ENCODE measurements at places on chromosomes 11 and 22. TPM values are rescaled to one million over a fixed set of nuclear protein-coding genes. Genes with fewer than 3 reads are reported as not detected.

Gene SNX19
- 22.6 TPM for total RNA-seq

Gene TRIM66
- 3.1 TPM for total RNA-seq

DNA sequence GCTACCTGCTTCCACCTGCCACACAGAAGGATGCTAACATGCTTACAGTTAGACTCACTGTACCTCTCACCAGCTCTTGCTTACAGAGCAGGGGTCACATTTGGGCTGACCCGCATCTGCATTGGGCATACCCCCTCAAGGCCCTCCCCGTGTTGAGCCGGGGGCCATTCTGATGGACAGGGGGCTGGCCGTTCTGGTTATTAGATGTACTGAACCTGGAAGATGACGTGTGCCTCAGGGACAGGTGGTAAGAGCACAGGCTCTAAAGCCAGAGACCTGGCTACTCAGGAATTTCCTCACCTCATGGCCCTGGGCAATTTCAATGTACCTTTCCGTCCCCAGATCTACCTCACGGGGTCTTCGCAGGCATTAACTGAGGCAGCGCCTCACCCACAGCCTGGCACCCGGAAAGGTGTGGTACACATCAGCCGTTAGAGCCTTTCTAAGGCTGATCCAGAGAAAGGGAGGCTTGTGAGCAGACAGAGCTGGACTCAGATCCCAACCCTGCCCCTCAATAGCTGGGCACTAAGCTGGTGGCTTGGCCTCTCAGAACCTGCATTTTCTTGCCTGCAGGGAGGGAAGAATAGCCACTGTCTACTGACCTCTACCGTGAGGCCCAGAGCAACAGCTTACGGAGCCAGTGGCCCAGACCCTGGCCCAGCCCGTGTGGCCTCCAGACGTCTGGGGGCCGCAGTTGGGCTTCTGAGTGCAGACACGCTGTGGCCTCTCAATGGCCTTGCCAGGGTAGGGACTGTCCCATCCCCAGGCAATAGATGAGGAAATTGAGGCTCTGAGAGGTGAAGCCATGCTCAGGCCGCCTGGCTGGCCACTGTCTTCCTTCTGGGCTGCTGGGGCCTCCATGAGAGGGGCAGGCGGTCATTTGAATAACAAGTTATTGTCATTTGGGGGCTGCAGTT is 100.6 kb downstream of the MORC2 start:
- H3K4me3 ChIP-seq: no peak overlapping the region
- H3K27me3 ChIP-seq: no peaks in the 10 kb centered on the region
- H3K4me1 ChIP-seq: no peaks in the 10 kb centered on the region
- DNase-seq: no peak
- H3K27ac ChIP-seq: no peak overlapping the region
- no peaks in the 10 kb centered on the region for H3K36me3 ChIP-seq

DNA sequence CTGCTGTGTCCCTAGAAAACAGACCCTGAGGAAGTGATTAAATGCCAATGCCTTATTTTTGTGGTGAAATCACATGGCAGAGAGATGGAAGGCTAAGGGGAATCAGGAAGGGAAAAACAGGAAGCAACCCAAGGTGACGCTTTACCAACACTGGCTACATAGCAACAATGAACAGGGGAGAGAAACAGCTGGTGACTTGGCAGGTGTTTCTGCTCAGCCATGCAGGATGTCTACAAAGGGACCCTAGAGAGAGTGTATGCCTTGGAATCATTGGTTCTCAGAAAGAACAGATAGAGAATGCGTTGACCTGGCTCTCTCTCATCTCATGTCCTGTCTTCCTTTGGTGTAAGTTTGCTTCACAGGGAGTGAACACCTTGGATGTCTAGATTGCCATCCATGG is 911.9 kb downstream of the OPCML start:
- no peaks in the 10 kb centered on the region for H3K36me3 ChIP-seq
- H3K27ac ChIP-seq: no peak overlapping the region
- DNase-seq: no peak
- H3K4me1 ChIP-seq: no peaks in the 10 kb centered on the region

Gene SPI1
- not detected for total RNA-seq

GRCh38 chr11:116595305-116595880 is 177.4 kb downstream of the BUD13 start:
- H3K27me3 ChIP-seq: no peaks in the 10 kb centered on the region
- no peaks in the 10 kb centered on the region for H3K4me1 ChIP-seq
- H3K36me3 ChIP-seq: no peaks in the 10 kb centered on the region
- no peak overlapping the region for H3K4me3 ChIP-seq
- DNase-seq: no peak
- H3K27ac ChIP-seq: no peak overlapping the region

All from H1 (cell line).